Foreskin keratinocyte (primary cell): ENCODE measurements at places on chromosomes 2 and 18.

- DNase-seq: peak; percentile 31
These were observed 188.1 kb downstream of the ZEB2 start for GRCh38 chr2:144331674-144332355.

GRCh38 chr2:184154438-184154837 is 443.9 kb upstream of the ZNF804A start:
- DNase-seq: peak; percentile 58

GRCh38 chr2:171625006-171625405 is 62.3 kb upstream of the DYNC1I2 start:
- DNase-seq: no peak

- DNase-seq: no peak
These were observed 1245.5 kb upstream of the FAM98A start for GRCh38 chr2:34844629-34845028.

- DNase-seq: no peak
These were observed 75.9 kb downstream of the ITGB1BP1 start for GRCh38 chr2:9347411-9347881.

DNA sequence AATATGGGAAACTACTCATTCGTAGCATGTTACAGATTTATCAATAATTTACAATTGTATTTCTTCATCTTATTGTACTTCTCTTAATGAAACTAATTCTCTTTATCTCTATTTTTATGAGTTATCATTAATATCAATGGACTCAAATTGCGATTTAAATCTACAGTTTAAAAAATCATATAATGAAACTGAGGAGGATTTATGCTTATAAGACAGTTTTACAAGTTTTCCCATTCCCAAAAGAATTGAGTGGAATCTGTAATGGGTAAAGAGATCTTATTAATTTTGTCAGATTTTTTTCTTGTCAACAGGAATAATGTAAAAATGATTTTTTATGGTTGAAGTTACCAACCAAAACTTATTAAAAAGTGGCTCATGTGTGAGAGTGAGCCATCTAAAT is 468.0 kb downstream of the METTL4 start:
- no peak for DNase-seq

GRCh38 chr18:966759-967576 is 62.3 kb downstream of the ADCYAP1 start:
- DNase-seq: no peak

DNA sequence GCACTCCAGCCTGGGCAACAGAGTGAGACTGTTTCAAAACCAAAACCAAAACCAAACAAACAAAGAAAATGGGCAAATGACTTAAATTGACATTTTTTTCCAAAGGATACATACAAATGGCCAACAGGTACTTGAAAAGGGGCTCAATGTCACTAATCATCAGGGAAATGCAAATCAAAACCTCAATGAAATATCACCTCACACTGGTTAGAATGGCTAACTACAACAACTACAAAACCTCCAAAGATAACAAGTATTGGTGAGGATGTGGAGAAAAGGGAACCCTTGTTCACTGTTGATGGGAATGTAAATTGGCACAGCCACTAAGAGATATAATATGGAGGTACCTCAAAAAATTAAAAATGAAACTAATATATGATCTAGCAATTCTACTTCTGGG is 213.2 kb upstream of the HS6ST1 start:
- DNase-seq: no peak

- DNase-seq: no peak
These were observed 86.6 kb downstream of the MYCN start for GRCh38 chr2:16026816-16027501.

GRCh38 chr2:133561045-133561852 is 7.0 kb downstream of the NCKAP5 start:
- peak; percentile 13 for DNase-seq

DNA sequence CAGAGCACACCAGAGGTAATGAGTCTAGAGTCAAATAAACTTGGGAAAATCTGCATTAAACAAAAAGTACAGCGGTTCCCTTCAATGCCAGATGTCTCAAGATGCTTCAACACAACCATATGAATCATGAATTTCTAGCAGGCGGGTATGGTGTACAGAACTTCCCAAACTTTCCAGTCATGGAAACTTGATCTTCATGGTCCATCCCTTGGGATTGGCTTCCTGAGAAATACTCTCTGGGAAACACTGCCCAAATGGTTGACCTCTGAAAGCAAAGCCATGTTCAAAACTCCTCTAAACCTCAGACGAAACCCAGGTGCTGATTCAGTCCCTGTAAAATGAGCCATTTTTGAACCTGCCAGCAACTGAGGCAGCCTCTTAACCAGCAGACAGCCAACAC is 16.4 kb upstream of the TMEM247 start:
- DNase-seq: no peak

DNA sequence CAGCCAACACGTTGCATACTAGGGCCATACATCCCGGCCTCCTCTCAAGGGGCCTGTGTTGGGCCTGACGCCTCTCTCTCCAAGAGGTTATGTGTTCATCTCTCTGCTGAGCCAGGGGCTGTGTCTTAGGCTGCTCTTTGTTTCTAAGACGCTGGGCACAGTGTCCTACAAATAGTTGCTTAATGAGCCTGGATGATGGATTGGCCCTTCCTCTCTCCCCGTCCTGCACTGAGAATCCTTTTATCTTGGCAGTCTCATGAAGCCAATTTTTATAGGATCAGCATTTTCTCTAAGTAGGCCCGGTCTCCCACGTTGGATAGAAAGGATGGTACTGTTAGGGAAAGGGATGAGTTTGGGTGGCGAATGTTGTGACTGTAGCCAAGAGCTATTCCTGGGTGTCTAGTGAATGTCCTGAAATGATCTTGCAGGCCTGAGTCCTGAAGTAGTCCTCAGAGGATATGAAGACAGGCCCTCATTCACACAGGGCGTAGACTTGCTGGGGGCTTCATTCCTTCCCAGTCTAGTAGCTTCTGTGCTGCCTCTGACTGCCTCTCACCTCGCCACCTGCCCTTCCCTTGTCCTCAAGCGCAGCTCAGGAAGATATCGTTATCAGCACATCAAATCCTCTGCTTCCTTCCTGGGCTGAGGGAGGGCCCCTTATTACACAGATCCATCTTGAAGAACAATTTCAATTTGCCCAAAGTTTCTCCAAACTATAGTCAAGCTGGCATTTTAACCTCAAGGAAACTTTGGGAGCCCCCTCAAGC is 8.8 kb downstream of the LBH start:
- no peak for DNase-seq

DNA sequence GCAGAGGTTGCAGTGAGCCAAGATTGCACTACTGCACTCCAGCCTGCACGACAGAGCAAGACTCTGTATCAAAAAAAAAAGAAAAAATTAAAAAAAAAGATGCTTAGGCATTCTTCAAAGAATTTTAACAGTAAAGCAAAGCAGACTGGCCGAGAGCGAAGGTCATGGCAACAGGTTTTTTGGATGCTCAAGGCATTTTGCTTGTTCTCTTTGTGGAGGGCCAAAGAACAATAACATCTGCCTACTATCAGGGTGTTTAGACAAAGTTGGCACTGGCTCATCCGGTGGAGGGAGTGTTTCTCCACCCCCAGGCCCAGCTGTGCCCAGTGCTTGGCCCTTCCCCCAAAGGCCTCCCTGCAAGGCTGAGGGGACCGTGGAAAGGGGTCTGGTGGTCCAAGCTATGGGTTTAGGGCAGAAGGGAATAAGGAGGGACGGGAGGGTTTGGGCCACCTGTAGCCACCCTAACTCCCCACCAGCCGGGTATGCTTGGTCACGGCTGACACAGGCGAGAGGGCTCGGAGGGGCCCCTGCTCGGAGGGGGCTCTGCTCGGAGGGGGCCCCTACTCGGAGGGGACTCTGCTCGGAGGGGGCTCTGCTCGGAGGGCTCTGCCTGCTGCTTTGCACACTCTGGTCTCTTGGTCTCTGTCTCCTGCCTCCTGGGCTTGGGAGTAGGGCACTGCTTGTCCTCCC is 26.7 kb upstream of the ALLC start:
- no peak for DNase-seq

- peak; percentile 76 for DNase-seq
These were observed 142.4 kb upstream of the MEX3C start for GRCh38 chr18:51339856-51340255.

- no peak for DNase-seq
These were observed 505.5 kb downstream of the LRRTM4 start for GRCh38 chr2:77016443-77017354.

DNA sequence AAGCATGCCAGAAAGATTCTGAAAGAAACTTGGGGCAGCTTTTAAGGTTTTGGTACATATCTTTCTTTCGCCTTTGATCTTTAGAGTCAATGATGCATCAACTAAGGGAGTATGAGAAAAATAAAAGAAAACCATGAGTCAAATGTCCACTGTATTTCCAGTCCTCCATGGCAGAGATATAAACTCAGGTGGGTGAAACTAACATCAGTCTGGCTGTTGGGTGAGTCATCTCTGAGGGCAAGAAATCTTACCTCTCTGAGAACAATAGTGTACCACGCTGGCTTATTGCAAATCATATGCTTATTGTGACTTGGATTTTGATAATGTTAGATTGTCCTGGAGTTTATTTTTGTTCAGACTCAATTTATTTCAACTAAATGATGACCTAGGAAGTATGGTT is 521.0 kb downstream of the PLCL1 start:
- DNase-seq: no peak

DNA sequence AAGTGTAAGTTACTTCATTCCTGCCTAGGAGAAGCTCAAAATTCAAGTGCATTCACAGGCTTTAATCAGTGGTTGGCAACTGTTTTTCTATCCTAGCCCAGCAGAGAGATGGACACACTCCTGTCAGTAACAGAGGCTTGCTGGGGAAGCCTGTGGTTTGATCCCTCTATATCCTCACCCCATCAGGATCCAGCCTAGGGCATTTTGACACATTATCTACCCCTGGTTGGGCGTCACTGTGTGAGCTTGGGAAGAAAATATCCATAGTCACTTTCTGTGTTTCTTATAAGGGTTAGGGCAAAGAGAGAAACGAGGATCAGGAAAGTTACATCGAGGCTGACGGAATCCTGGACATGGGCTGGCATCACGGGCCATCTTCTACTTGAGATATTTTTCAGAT is 10.0 kb downstream of the NT5DC4 start:
- DNase-seq: no peak

- DNase-seq: peak; percentile 23
These were observed 30.9 kb upstream of the REEP1 start for GRCh38 chr2:86368161-86368824.

- no peak for DNase-seq
These were observed 35.4 kb upstream of the NABP1 start for GRCh38 chr2:191642541-191642940.

DNA sequence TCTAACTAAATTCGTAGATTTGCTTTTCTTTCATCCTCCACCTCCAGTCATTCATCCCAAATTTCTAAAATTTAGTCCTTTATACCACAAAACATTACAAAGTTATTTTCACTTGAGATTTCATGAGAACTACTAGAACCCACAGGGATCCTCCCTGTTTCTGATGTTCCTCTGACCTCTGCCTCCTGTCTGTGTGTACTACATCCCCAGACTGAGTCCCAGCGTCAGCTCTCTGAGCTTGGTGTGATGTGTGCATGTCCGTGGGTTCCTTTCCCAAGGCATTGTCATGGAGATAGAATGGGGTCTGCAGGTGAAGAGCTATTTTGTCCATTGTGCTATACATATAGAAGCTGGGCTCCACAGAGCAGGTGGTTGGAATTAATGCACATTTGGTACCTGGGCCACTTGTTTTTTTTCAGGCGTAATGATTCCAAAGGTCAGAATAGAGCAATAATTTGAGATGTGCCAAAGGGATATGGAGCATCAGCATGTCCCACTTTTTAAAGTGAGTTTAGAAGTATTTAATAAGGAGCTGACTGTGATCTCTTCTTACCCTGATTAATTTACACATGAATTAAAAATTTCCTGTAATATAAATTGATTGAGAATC is 151.2 kb upstream of the BOD1L2 start:
- no peak for DNase-seq

DNA sequence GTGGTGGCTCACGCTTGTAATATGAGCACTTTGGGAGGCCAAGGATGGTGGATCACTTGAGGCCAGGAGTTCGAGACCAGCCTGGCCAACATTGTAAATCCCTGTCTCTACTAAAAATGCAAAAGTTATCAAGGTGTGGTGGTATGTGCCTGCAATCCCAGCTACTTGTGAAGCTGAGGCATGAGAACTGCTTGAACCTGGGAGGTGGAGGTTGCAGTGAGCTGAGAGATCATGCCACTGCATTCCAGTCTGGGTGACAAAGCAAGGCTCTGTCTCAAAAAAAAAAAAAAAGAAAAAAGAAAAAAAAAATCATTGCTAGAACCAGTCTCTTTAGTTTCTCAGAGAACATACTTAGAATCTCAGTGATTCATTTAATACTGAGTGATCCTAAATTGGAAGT is 217.1 kb downstream of the DYM start:
- peak; percentile 68 for DNase-seq
